ENCODE measurements at places on chromosomes 3 and 15.
A peak's percentile ranks its signal among the peaks of the same experiment; 100 is the strongest.

- no peak for DNase-seq
Observed at GRCh38 chr3:170869239-170869590, 780 bp downstream of the RPL22L1 start.

DNA sequence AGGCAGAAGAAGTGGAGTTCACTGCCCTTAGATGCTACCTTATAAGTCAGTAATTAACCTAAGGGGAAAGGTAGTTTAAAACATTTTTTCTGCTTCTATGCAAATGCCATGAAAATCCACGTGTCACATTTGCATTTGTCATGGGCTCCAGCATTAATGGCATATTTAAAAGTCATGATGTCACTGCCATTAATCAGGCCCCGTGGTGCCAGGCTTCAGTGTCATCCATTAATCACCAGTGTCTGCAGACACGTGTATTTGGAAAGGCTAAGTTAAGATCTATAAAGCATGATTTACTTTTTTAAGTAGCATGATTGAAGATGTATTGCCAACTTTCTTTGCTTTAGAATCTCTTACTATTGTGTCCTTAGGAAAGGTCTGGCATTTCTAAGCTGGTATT is 857.8 kb downstream of the TUSC7 start:
- DNase-seq: no peak

DNA sequence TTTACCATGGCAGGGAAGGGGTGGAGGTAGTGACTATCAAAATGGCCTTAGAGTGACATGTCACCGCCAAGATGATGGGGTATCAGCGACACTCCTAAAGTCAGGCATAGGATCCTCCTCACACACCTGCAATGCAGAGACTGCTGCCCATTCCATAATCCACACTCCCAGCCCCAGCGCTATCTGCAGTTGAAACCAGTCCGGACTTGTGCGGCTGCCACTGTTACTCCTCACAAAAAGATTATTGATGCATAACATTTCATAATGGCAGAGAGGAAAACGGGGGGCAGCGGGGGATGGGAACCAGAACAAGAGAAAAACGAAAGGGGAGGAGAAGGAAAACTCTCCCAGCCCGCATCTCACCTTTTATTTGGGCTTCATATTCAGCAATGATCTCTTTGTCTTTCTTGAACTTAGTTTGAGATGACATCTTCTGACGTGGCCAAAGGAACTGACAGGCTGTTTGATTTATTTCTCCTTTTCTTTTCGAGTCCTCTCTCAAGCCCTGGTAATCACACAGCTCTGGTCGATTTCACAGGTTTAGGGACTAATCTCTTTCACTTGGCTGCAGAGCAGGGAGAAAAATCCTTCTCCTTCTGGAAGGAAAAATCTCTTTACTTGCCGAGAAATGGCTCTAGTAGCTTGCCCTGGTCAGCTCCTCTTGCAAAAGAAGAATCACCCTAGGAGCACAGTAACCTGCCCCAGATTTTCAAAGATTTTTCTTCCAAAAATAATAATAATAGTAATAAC is 749 bp downstream of the SRGAP3 start:
- no peak for DNase-seq

DNA sequence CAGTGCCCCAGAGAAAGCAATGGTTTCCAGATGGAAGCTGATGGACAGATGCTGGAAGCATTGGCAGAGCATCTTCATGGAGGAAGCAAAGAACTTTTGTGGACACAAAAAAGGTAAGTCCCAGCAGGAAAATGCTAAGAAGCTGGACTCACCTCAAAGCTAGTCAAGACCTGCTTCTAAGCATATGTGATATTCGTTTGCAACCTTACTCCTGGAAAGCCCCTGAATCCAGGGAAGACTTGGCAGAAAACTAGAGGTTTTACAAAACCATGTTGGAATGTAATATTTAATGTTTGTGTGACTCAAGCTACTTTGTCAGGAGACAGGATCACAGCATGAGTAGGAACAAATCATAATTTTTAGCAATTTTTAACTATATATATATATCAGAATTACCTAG is 288.2 kb downstream of the BCHE start:
- no peak for DNase-seq

- DNase-seq: no peak
Observed at GRCh38 chr3:24096695-24097290, 151.7 kb downstream of the NR1D2 start.

DNA sequence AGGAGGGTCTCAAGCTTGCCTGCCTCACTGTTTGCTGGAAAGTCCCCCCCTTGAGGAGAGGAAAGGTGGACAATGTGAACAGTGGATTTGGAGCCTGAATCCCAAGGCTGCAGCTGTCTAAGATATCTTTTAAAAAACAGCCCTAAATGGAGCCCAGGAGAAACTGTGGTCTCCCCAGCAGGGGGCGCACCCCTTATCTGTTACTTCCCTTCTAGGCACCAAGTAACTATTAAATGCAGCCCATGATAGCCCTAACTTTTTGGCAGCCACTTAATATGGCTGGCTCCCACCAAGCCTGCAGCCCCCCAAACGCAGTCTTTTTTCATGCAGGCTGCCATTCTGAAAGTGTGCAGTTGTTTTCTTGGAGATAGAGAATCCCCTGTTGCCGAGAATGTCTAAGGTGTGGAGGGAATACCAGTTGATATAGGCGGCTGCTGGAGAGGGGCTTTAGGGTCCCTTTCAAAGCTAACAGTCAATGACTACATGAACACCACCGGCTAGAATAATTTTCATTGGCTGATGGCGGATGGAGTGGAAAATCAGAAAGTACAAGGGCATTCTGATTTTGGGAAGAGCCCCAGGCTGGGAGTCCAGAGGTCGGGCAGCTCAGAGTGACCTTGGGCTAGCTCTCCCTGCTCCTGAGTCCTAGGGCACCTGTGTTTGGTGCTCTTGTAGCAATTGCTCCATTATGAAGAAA is 1.3 kb downstream of the RHCG start:
- DNase-seq: no peak

DNA sequence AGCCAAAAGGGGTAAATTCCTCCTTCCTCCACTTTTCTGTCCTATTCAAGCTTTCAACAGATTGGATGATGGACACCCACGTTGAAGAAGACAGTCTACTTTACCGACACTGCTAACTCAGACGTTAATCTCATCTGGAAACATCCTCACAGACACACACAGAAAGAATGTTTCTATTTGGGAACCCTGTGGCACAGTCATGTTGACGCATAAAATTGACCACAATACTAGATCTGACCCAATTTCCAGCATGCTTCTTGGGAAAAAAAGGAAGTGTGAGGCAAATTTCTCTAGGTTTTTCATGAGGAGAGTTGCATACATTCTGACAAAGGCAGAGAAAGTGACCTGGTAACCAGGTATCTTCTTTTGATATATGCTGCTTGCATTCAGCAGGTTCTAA is 594.1 kb downstream of the FGF12 start:
- DNase-seq: no peak

GRCh38 chr15:101326462-101327146 is 31.6 kb upstream of the SNRPA1 start:
- DNase-seq: peak; percentile 37

DNA sequence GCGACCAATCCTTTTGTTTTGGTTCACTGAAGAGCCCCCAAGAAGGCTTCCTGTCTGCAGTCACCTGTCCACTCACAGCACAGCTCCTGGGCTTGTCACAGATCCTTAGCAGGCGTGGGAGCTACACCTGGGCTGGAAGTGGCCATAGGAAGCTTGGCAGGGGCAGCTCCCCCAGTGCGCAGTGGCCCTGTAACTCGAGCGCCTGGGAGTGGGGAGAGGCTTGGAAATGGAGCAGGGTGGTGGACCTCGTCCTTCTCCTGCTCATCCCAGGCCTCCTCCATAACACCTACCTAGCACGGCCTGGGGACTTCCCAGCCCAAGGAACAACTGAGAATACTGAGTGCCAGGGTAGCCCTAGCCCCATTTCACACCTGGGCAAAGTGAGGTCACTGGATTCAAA is 19.3 kb upstream of the TGM5 start:
- no peak for DNase-seq

- no peak for DNase-seq
Observed at GRCh38 chr3:107208796-107209195, 168.4 kb upstream of the CCDC54 start.

DNA sequence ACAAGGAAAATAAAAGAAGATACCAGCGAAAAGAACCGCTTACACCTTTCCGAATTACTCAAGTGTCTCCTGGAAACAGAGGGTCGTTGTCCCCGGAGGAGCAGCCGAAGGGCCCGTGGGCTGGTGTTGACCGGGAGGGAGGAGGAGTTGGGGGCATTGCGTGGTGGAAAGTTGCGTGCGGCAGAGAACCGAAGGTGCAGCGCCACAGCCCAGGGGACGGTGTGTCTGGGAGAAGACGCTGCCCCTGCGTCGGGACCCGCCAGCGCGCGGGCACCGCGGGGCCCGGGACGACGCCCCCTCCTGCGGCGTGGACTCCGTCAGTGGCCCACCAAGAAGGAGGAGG is 325 bp downstream of the ALCAM start:
- DNase-seq: peak; percentile 69

- no peak for DNase-seq
Observed at GRCh38 chr3:44110648-44111047, 131.0 kb upstream of the TOPAZ1 start.

DNA sequence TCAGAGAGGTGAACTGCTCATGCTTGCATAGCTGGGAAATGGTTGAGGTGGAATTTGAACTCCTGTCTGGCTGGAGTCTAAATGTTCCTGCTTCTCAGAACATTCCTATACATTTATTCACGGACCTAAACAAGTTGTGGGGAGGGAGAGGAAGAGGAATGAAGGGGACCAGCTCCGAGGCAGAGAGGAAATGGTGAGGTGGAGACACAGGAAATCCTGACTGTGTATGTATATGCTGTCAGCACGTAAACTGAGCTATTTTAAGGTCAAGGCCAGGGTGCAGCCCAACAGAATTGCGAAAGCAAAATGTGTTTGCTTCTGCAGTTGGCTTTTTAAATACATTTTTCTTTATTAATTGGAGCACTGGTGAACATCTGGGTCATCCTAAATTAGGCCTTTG is 74.1 kb upstream of the POMGNT2 start:
- no peak for DNase-seq

DNA sequence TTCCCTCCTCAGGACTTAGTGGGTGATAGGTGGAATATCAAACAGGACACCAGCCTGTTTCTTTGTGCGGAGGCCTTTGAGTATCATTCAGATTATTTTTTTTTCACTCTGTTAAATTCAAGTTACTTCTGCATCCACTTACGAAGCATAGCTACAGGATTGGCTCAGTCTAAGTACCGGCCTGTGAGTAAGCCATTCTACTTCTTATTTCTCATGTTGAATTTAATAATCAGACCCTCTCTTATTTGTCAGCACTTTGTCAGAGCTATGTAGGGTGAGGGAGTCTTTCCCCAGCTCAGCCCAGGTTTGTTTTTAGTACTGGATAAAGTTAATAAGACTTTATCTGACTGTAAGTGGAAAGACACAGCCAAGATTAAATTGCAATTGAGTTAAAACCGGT is 54.7 kb downstream of the ITPR1 start:
- no peak for DNase-seq

- no peak for DNase-seq
Observed at GRCh38 chr15:81111510-81112470, 22.3 kb upstream of the CFAP161 start.

GRCh38 chr3:139574026-139574947 is 34.7 kb upstream of the RBP1 start:
- DNase-seq: no peak

GRCh38 chr3:194475978-194476377 is 10.8 kb downstream of the ATP13A3 start:
- DNase-seq: no peak

GRCh38 chr15:63358241-63359029 is 23.2 kb downstream of the CA12 start:
- no peak for DNase-seq

DNA sequence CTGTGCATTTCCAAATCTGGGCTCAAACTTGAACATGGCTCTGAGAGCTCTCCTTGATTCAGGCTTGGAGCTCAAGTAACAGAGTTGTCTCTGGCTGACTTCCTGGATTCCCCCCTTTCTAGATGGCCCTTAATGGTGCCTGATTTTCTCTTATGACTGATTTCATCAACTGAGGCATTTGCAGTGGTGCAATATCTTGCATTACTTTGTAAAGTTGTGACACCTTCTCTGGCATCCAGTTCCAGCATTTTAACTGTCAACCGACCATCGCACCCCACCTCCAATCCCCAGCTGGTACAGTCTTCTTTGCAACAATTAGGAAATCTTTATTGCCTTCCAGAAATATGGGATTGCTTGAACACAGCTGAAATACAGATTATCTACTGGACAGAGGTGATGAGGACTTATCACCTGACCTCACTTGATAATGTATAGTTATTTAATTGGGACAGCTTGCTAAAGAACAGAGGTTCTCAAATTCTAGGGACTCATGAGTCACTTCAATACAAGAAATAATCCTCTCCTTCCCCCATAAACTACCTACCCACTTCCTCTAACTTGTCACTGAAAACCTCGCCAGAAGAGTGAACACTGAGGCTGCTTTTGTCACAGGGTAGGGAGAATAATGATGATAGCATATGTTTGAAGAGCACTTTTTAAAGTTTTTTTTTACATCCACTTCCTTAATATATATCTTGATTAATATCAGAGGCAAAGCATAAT is 41.8 kb downstream of the FILIP1L start:
- no peak for DNase-seq

DNA sequence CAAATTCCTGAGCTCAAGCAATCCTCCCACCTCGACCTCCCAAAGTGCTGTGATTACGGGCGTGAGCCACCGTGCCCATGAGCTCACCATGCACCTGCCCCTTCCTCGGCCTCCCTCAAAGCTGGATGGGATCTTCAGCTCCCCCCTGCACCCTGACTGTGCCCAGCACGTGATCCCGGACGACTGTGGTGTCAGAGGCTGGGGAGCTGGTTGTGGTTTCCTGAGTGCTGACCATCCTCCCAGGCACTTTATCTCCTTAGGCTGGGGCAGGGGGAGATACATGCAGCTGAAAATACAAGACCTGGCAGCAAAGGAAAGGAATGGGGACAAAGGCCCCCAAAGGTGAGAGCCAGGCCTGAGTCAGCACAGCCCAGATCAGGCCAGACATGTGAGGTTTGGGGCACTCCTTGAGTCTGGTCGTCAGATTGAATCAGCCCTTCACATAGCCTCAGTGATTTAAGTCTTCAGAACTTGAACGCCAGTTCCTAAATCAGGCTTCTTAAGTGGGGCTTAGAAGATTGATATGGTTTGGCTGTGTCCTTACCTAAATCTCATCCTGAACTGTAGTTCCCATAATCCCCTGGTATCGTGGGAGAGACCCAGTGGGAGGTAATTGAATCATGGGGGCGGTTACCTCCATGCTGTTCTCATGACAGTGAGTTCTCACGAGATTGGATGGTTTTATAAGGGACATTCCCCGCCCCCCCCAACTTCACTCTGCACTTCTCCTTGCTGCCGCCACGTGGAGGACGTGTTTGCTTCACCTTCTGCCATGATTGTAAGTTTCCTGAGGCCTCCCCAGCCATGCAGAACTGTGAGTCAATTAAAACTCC is 35.8 kb downstream of the PRKCD start:
- DNase-seq: no peak

GRCh38 chr3:33428734-33429133 is 11.5 kb downstream of the UBP1 start:
- DNase-seq: no peak

- peak; percentile 39 for DNase-seq
Observed at GRCh38 chr3:37961622-37962431, 28.8 kb upstream of the VILL start.

All from tibial artery (tissue), 4 donors.